ENCODE measurements at places on chromosomes 3 and 15.

GRCh38 chr3:179450901-179451264, 387 bp downstream of the GNB4 start:
- peak; percentile 25 for DNase-seq

- DNase-seq: no peak
These were observed 11.9 kb upstream of the CLASP2 start for GRCh38 chr3:33729993-33730392.

DNA sequence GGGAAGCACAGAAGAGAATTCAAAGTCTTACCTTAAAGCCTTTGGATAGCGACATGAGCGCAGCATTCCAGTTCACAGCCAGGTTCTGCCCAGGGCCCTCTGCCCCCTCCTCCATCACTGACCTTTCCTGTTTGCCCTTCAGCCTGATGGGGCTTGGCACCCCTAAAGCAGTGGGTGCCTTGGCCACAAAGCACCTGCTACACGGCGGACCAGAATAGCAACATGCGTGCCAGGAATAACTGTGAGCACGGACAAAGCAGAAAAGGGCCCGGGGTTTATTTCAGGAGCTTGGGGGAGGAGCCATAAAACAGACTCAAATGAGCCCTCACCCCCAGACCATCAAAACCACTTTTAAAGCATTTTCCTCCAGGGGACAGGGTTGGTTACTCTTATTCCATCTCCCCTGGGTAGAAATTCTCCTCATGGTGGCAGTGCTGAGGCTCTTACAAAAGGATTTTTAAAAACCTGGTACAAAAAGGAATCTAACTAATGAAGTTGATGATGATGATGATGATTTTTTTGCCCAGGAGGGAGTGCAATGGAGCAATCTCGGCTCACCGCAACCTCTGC, 135.4 kb downstream of the KLF13 start:
- DNase-seq: no peak

DNA sequence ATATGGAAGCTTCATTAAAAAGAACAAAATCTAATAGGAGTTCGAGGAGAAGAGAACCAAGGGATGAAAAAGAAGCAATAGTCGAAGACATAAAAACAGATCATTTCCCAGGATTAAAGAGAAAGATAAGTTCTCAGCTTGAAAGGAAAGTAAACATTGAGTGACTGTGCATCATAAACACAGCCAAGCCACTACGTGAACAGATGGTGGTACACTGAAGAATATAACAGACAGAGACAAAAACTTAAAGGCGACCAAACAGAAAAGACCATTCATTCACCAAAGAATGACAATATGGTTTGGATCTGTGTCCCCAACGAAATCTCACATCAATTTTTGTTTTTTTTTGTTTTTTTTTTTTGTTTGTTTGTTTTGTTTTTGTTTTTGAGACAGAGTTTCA, 210.8 kb upstream of the LINGO1 start:
- DNase-seq: no peak

- DNase-seq: peak; percentile 52
These were observed 60.6 kb downstream of the ZNF280D start for GRCh38 chr15:56672721-56673120.

- DNase-seq: no peak
These were observed 4.7 kb downstream of the ATRIP start for GRCh38 chr3:48451270-48451669.

DNA sequence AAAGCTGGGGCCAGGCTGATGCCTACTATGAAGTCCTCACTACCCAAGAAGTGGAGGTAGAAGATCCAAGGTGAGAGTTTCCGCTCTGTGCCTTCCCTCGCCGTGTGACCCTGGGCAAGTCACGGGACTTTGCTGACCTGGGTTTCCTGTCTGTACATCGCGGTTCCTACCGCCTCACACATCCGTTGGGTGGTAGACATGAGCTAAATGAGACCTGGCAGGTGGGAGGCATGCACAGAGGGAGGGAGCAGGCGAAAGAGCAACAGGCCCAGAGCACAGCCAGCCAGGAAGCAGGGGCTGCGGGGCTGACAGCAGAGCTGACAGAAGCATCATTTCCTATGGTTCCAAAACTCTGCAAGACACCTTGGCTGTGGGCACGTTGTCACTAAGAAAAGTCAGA, 157.3 kb upstream of the BHLHE40 start:
- no peak for DNase-seq

GRCh38 chr3:57100046-57100695, 39.7 kb downstream of the SPATA12 start:
- DNase-seq: peak; percentile 78

GRCh38 chr3:100880072-100880471, 113.1 kb downstream of the ABI3BP start:
- DNase-seq: no peak

GRCh38 chr3:54349231-54349652, 226.9 kb downstream of the CACNA2D3 start:
- no peak for DNase-seq

DNA sequence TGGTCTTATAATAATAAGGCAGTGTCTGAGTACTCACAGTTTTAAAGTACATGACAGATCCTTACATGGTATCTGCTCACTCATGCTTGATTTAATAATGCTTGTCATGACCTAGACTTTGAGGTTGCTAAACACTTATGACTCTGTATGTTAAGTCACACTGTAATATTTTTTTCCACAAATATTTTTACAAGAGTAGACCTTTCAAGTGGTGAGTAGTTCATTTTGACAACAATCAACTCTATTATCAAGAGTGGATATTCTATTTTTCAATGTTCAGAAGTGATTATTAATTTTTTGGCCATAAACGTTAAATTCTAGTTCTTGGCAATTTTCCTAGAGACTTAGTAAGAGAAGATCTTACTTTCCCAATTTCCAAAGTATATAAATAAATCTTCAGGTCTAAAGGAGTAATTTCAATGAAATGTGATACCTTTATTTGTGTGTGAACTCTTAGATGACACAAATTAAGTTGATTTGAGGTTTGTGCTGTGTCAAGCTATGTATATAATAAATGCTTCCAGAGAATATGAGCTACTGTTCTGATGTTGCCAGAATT, 104.5 kb downstream of the NLGN1 start:
- no peak for DNase-seq

DNA sequence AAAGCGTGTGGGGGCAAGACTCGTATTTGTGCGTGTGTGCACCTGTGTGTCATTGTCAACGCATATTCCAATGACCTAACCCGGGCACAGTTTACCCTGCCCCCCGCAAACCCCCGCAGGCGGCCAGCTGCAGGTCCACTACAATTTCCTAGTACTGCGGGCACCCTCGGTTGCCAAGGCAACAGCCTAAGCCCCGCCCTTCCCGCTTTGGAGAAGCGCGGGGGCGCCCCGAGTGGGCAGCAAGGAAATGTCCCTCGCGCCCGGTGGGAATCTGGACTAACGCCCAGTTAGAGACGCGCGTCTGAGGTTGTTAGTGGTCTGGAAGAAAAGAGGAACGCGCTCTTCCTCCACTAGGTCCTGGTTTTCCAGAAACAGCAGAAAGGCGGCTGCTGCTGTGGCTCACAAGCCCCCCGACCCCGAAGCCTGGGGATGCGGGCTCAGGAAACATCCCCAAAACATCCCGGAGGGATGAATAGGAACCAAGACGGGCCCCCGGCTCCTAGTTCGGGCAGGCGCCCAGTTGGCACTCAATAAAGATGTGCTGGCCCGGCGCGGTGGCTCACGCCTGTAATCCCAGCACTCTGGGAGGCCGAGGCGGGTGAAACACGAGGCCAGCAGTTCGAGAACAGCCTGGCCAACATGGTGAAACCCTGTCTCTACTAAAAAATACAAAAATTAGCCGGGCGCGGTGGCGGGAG, 1.1 kb downstream of the ABHD14A start:
- peak; percentile 36 for DNase-seq

DNA sequence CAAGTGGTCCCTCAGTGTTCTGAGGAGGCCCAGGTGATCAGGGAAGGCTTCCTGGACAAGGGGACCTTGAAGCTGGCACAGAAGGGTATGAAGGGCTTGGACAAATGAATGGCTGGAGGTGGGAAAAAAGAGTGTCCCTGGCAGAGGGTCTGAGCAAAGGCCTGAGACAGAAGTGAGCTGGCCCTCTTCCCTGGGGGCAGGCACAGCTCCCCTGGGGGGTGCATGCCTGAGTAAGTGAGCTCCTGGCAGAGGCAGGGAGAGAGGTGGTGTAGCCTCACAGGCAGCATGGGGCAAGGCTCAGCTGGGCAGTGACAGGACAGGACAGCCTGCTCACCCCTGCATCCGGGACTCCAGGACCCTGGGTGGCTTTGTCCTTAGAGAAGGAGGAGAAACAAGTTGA, 5.4 kb upstream of the CACNA2D2 start:
- DNase-seq: no peak

DNA sequence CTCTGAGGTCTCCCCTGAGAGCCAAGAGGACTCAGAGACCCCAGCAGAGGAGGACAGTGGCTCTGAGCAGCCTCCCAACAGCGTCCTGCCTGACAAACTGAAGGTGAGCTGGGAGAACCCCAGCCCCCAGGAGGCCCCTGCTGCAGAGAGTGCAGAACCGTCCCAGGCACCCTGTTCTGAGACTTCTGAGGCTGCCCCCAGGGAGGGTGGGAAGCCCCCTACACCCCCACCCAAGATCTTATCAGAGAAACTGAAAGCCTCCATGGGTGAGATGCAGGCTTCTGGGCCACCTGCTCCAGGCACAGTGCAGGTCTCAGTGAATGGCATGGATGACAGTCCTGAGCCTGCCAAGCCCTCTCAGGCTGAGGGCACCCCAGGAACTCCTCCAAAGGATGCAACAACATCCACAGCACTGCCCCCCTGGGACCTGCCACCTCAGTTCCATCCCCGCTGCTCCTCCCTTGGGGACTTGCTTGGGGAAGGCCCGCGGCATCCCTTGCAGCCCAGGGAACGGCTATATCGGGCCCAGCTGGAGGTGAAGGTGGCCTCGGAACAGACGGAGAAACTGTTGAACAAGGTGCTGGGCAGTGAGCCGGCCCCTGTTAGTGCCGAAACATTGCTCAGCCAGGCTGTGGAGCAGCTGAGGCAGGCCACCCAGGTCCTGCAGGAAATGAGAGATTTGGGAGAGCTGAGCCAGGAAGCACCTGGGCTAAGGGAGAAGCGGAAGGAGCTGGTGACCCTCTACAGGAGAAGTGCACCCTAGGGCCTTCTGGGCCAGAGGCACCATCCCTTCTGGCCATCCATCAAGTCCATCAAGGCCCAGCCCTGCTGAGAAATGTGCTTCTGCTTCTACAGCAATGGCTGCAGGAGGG, 23.6 kb downstream of the PLEKHO2 start:
- no peak for DNase-seq

All from brain microvascular endothelial cell (primary cell).